ENCODE measurements at places on chromosomes 11 and 22. TPM values are rescaled to one million over a fixed set of nuclear protein-coding genes. Genes with fewer than 3 reads are reported as not detected.
A peak's percentile ranks its signal among the peaks of the same experiment; 100 is the strongest.

GRCh38 chr22:46173152-46173551 is 22.8 kb downstream of the PPARA start:
- no peaks in the 10 kb centered on the region for H3K36me3 ChIP-seq
- H3K4me1 ChIP-seq: no peaks in the 10 kb centered on the region
- no peak overlapping the region for H3K4me3 ChIP-seq
- no peak for DNase-seq
- H3K27ac ChIP-seq: no peak overlapping the region
- no peaks in the 10 kb centered on the region for H3K27me3 ChIP-seq

DNA sequence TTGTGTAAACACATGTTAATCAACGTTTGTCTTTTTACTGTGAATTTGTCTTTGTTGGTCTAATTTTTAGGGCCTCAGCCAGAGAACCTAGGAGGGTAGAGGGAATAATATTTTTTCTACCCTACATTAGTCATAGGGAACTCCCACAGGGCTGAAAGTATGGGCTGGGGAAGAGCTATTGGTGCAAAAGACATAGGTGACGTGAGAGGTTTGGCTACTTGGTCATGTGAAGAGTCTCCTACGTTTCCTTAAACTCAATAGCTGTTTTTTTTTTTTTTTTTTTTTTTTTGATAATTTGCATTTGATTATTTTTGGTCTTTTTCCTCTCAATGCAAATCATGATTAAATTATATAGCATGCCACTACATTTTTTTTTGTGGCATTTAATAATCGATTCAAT is 15.9 kb upstream of the MMP7 start:
- no peak for DNase-seq
- no peak overlapping the region for H3K4me3 ChIP-seq
- H3K4me1 ChIP-seq: no peaks in the 10 kb centered on the region
- H3K27me3 ChIP-seq: no peaks in the 10 kb centered on the region
- no peak overlapping the region for H3K27ac ChIP-seq

DNA sequence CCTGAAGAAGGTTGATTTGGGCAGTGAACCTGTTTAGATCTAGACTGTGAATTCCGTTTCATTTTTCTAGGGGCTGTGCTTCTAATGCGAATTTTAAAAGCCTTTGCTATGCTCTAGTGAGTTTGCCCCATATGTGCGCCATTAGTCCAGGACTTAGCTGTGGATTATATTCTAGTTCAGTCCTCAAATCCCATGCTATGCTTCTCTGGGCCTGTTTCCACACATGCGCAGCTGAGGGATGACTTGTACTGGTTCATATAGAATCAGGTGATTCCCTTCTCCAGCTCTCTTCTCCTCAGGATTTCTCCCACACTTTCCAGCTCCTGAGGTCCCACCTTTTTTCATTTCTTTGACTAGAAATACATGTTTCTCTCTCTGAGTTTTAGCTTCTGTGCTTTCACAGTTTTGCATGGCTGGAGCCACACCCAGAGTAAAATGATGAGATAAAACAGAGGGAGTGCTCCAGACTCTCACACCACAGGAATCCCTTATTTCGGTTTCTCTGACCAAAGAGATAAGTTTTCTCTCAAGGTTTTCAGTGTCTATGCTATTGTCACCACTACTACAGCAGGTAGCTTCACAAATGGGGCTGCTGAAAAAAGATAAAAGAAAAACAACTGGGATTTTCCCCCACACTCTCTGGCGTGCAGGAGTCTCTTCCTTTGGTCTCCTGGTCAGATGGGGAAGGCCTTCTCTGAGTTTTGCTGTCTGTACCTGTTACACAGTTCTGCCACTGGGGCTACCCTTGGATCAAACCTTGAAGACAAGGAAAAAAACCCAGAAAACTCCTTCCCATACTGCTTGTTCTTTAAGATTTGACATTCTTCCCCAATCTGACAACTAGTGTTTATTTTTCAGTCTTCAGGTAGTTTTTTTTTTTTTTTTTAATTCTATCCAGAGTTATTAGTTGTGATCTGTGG is 96.2 kb upstream of the TEAD1 start:
- no peaks in the 10 kb centered on the region for H3K27me3 ChIP-seq
- no peak for DNase-seq
- H3K27ac ChIP-seq: no peak overlapping the region

GRCh38 chr11:61138935-61139334 is 22.3 kb downstream of the VPS37C start:
- no peaks in the 10 kb centered on the region for H3K4me1 ChIP-seq
- no peak overlapping the region for H3K27ac ChIP-seq
- no peaks in the 10 kb centered on the region for H3K36me3 ChIP-seq
- peak; percentile 36 for DNase-seq
- H3K4me3 ChIP-seq: no peak overlapping the region
- no peaks in the 10 kb centered on the region for H3K27me3 ChIP-seq

DNA sequence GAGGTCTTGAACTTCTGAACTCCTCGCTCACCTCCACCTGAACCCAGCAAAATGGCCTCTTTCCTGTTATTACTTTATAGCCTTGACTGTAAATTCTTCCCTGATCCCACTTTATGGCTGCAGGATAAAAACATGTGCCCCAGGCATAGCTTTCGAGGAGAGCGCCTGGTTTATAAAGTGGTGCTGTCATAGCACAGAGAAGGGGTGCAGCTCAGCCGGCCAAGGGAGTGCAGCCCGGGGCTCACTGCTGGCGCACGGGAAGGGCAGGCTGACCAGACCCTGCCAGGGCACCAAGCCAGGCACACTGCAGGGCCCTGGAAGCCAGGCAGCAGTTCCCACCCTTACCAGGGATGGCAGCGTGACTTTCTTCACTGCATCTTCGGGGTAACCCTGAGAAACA is 50.9 kb downstream of the ISX start:
- no peak overlapping the region for H3K27ac ChIP-seq
- H3K36me3 ChIP-seq: no peaks in the 10 kb centered on the region
- no peak for DNase-seq
- no peak overlapping the region for H3K4me3 ChIP-seq
- H3K27me3 ChIP-seq: no peaks in the 10 kb centered on the region
- H3K4me1 ChIP-seq: no peaks in the 10 kb centered on the region

- H3K27ac ChIP-seq: no peak overlapping the region
- no peaks in the 10 kb centered on the region for H3K27me3 ChIP-seq
- peak; percentile 73 for DNase-seq
- H3K36me3 ChIP-seq: no peaks in the 10 kb centered on the region
- no peak overlapping the region for H3K4me3 ChIP-seq
Observed at GRCh38 chr11:133988686-133989410, 32.1 kb upstream of the IGSF9B start.

GRCh38 chr11:88515002-88515401 is 177.5 kb upstream of the CTSC start:
- DNase-seq: no peak
- H3K4me1 ChIP-seq: no peaks in the 10 kb centered on the region
- H3K36me3 ChIP-seq: no peaks in the 10 kb centered on the region
- H3K27ac ChIP-seq: no peak overlapping the region

DNA sequence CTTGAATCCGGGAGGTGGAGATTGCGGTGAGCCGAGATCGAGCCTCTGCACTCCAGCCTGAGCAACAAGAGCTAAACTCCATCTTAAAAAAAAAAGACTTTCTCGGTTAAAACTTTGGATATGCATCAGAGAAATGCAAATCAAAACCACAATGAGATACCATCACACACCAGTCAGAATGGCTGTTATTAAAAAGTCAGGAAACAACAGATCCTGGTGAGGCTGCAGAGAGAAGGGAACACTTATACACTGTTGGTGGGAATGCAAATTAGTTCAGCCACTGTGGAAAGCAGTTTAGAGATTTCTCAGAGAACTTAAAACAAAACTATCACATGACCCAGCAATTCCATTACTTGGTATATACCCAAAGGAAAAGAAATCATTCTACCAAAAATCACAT is 619.4 kb upstream of the KIRREL3 start:
- no peak overlapping the region for H3K27ac ChIP-seq
- no peak for DNase-seq
- H3K27me3 ChIP-seq: no peaks in the 10 kb centered on the region
- no peaks in the 10 kb centered on the region for H3K36me3 ChIP-seq

CCDC15 gene
- polyA plus RNA-seq: 0.13 TPM

EIF1AD gene
- 16.2 TPM for polyA plus RNA-seq

SLC15A3 gene
- polyA plus RNA-seq: 36.4 TPM

C11orf97 gene
- polyA plus RNA-seq: not detected
